ENCODE measurements at places on chromosomes 12 and 14.
A peak's percentile ranks its signal among the peaks of the same experiment; 100 is the strongest.

DNA sequence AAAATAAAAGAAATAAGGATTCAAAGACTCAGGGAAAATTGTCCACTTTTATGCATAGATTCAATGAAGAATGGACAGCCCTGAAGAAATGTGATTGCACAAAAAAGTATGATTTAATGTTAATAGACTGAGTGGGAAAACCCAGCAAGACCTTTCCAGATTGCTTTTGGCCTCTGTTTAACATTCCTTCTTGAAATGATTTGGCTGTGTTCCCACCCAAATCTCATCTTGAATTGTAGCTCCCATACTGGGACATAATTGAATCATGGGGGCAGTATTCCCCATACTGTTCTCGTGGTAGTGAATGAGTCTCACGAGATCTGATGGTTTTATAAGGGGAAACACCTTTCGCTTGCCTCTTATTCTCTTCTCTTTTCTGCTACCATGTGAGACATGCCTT lies 1316.9 kb upstream of the SEL1L start:
- DNase-seq = no peak

GRCh38 chr12:111430433-111431353 lies 25.0 kb downstream of the SH2B3 start:
- no peak for DNase-seq

DNA sequence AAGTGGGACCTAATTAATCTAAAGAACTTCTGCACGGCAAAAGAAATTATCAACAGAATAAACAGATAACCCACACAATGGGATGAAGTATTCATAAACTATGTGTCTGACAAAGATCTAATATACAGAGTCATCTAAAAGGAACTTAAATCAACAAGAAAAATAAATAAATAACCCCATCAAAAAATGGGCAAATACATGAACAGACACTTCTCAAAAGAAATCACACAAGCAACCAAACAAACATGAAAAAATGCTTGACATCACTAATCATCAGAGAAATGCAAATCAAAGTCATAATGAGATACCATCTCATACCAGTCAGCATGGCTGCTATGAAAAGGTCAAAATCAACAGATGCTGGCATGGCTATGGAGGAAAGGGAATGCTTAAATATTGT lies 466.9 kb downstream of the SOX5 start:
- no peak for DNase-seq

DNA sequence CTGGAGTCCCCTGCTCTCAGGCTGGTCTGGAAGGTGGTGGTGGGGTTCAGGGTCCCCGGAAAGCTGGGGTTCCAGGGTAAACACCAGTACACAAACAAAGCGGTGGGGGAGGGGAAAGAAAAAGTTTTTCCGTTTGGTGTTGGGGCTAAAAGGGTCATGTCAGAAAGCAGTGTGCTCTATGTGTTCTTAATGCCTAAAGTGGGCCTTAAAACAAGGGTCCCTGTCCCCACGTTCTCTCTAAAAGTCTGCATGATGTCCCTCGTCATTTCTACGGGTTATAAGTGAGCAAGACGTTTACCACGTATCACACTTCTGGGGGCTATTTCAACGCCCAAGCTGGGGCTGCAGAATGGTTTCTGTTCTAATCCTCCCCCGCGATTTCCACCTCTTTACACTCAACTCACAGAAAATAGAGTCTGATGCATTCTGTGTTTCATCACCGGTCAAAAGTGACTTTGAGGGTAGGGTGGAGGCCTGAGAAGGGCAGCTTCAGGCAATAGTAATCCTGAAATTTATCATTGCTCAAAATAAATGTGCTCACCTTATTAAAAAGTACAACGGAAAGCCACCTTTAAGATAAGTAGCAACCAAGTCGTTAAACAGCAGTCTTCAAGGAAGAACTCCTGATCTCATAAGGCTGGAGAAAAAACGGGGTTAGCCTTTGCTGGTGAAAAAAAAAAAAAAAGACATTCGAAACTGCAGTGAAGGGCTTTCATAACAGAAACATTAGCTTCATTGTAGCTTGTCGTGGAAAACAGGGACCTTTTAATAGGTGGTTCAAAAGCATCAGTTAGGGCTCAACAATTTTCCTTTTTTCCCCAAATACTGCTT lies 63.9 kb upstream of the PTGR2 start:
- DNase-seq = peak; percentile 69

DNA sequence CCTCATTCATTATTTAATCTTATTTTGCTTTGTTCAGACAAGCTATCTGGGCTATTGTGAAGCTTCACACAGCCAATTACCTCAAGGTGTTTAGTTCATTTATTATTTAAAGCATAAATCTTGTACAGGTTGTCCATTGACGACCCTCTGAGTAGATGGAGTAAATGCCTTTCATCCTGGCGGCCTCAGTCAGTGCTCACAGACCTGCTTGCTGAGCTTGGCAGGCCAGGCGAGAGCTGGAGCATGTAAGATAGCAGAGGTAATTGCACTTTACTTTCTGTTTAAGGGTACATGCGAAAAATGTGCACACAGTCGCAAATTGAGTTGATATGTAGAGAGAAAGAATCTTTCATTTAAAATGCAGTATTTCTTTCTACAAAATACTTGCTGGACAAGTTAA lies 224.4 kb downstream of the NPAS3 start:
- DNase-seq = peak; percentile 12

DNA sequence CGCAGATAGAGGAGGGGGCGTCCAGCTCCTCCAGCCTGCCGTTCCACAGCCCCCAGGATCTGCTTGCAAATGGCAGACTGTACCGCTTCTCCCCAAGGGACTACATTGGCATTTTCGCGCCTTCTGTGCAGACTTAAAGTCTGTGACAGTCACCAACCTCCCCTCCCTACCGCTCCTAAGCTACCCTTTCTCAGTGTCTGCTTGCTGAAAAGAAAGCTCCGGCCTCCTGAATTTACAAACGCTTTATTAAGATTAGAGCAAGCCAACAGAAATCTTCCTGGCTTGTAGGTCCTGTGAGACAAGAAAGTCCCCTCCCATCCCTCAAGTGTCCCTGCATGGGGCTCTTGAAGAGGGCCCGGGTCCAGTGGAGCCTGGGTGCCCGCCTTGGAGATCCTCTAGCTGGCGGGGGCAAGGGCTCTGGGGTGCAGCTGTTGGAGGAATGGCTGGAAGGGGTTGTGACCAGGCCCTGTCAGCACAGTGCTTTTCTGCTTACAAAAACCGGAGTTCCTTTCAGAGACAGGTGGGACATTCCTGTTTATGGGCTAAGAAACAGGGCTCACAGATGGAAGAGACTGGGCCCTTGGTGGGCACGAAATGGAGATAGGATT lies 2.8 kb upstream of the DLK1 start:
- DNase-seq = no peak

DNA sequence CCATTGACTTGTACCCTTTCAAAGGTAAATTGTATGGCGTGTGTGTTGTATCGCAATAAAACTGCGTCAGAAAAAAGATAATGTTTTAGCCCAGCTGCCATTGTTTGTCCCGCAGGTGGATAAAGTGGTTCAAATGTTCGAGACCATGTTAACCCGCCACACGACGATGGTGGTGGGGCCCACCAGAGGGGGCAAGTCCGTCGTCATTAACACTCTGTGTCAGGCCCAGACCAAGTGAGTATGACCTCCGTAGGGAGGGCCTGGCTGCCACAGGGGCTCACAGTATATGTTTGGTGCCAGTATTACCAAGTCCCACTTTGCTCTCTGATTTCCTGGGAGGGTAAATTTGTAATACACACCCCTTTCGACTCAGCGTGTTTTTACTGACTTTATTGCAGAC lies 96.9 kb downstream of the DNAH10 start:
- DNase-seq = no peak

- DNase-seq = no peak
Measured at GRCh38 chr12:106274575-106275121, 26.8 kb upstream of the CKAP4 start.

- DNase-seq = peak; percentile 68
Measured at GRCh38 chr14:26984311-26985177, 386.7 kb upstream of the NOVA1 start.

- peak; percentile 51 for DNase-seq
Measured at GRCh38 chr12:94435511-94435927, 24.1 kb downstream of the CEP83 start.

DNA sequence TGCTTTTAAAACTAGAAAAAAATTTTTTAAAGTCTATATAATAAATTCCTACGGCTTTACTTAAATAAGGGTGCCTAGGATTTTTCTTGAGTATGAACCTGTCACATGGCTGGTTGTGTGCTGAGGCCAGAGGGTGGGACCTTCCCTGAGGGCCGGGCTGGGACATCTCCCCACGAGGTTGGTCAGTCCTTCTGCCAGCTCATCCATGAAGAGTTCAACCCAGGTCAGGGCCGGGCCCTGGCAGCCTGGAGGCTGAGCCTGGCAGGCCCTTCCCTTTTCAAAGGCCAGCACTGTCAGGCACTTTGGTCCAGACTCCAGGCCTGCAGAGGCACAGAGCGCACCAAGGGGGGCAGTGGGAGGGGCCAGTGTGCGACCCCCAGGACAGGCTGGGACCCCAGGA lies 31.7 kb downstream of the TNFAIP2 start:
- DNase-seq = peak; percentile 14

DNA sequence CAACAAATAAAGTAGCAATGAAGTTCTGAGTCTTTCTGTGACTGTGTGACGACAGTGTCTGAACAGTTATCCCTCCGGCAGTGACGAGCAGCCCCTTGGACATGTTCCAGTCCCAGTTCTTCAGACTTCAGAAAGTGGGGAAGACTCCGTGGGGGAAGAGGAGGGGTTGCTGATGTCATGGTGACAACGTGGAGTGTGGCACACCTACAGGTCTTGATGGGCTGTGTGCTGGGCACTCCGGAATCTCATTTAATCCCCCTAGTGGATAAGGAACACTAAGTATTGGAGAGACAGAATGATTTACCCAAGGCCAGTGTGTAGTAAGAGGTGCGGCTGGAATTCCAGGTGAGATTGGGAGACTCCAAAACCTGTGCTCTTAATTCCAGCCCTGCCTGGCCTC lies 280.2 kb downstream of the CACNA1C start:
- no peak for DNase-seq

DNA sequence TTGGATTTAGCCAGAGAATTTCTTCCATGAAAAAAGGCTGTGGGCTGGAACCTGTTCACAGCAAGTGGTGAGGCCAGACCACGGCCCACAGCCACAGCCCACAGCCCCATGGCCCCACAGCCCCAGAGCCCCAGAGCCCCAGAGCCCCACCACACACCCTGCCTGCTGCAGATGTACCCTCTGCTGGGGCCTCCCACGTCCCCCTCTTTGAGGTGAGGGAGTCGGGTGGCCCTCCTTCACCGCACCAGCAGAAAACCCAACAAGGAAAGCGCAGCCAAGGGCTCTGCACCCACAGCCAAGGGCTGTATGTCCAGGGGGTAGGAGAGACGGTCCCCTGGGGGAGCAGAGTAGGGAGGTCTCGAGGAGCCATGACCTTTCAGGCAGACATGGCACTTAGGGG lies 327.5 kb upstream of the DIO3 start:
- no peak for DNase-seq

DNA sequence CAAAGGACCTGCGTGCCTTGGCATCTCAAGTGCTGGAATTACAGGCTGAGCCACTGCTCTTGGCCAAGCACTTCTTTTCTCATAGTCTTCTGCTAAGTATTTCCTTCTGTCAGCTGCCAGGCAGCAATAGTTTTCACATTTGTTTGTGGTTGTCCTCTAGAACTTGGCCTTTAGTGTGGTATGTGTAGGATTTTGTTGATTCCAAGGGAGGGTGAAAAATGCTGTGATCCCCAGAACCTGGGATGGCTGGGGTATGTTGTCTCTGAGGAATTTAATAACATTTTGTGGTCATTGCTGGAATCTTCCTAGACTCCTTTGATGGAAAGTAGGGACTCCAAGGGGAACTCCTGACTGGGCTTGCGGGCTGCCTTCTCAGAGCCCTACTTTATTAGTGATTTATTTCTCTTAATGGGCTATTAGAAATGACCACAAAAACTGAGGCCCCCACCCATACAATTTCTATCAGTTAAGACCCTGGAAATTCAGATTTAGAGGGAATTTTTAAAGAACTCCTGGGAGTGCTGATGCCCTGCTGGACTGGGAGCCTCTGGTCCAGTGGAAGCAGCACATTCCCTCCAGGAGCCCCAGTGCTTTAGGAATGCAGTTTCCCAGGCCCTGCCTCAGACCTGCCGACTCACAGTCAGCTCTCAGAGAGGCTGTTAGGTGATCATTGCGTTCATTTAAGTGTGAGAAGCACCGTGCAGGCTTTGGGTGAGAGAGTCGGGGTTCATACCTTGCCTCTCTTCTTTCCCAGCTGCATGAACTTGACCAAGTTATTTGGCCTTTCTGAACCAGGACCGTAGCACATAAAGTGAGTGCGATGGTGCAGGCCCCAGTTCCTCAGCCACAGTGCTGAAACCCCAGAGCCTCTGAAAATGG lies 22.7 kb downstream of the TRAF3 start:
- DNase-seq = no peak

- DNase-seq = no peak
Measured at GRCh38 chr12:24233519-24234246, 284.2 kb upstream of the SOX5 start.

GRCh38 chr12:115213538-115214016 lies 529.6 kb upstream of the TBX3 start:
- DNase-seq = no peak

GRCh38 chr14:105989566-105990302 lies 463.4 kb downstream of the TMEM121 start:
- no peak for DNase-seq

DNA sequence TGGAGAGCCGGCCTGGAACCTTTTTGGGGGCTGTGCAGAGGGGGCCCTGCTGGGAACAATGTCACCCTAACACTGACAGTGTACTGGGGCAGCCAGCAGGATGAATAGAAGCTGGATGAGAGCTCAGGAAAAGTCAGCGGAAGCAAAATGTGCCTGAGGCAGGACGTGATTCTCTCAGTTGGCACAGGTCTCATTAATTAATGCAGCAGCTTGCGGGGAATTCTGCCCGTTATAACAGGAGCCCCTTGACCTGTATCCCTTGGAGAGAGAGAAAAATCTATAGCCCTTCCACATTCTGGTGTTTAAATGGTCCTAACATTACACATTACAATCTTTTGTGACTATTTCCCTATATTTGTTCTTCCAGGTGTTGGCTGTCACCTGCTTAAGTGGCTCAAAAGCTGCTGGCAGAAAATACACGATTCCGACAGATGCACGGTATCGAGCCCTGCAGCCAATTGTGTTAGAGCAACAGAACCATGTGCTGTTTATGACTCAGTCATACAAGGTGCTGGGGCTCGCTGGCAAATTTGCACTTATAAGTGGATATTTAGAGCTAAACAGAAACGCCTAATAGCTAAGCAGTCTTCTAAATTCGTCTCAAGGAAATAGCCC lies 854.7 kb downstream of the AACS start:
- DNase-seq = no peak
